ENCODE measurements at places on chromosomes 2 and 18.
A peak's percentile ranks its signal among the peaks of the same experiment; 100 is the strongest.

DNA sequence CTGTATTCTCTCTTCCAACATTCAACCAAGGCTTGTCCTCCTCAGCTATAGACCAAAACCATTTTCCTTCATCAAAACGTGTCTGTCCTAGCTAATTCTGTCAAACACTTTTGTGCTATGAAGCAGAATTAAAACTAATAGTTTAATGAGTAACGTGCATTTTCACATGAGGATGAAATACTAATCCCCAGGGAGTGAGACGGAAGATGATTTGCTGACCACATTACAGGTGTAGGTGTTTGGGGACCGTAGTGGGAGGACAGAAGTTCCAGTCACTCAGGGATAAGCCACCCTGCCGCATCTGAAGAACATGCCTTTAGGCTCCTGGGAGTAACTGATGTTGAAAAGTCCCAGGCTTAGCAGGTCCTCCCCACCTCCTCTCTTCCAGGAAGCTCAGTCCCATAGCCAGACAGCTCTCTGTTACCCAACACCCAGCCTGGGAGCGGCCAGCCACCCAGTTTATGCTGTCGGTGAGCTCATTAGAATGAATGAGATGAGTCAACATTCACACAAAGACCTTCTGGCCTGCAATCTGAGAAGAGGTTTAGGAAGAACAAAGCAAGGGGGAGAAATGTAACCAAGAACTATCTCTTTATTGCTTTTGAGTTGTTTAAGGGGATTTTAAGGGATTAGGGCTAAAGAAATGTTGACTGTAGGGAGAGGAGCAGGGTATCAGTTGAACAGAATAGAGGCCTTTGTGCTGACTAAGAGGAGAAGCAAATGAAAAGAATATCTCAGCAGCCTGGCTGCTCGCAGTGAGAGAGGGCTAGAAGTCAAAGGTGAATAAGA, 122.5 kb downstream of the FOXI3 start:
- no peak for DNase-seq

GRCh38 chr2:134232868-134233727, 20.8 kb upstream of the MGAT5 start:
- DNase-seq: no peak

GRCh38 chr2:70513738-70514137, 39.9 kb downstream of the TGFA start:
- DNase-seq: no peak

DNA sequence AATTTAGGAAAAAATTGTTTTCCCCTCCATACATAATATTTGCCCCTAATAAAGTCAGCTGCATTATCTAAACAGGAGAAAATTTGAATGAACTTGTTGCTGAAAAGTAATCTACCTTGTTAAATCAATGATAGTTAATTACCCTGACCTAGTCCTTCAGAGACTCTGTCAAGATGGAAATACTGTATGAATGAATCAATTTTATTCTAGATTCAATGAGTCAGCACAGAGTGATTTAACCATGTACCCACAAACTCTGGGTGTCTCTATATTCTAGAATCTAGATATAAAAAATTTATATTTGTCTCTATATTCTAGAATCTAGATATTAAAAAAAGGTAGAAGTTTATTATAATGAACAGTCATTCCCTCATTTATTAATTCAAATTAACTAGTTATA, 36.2 kb downstream of the NDUFAF7 start:
- no peak for DNase-seq

DNA sequence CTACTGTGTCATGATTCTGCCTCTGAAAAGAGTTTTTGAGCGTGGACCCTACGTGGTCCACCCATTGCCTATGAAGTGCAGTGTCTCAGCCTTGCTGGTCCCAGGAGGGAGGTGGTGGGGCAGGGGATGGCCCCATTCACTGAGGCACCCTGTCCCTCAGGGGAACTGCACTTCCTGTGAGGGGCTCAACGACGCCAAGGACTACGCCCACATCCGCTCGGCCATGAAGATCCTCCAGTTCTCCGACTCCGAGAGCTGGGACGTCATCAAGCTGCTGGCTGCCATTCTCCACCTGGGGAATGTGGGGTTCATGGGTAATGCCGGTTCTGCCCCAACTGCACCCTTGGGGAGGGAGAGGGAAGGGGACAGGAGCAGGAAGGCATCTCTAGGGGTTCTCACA, 42.5 kb downstream of the MYO7B start:
- peak; percentile 51 for DNase-seq

GRCh38 chr2:86433137-86433536, 8.0 kb upstream of the KDM3A start:
- no peak for DNase-seq

- DNase-seq: no peak
These were observed 58.2 kb upstream of the ACSL3 start for GRCh38 chr2:222802514-222803196.

- DNase-seq: no peak
These were observed 103.4 kb downstream of the LDLRAD4 start for GRCh38 chr18:13321923-13322322.

DNA sequence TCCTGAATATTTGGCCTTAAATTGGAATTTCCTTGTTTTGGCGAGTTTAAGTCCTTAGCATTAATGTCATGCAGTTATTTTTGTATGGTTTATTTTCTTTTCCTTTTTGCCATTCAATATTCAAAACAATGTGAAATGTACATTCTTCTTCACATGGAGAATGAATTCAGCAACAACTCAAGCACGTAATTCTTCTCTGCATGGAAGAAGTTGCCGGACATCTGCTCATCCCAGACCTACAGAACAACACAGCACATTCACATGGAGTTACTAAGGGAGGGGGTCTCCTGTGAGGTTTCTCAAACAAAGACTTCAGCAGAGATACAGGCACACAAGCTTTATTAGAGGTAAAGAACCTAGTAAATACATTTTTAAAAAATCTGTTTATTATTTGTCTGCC, 236.8 kb downstream of the SATB2 start:
- DNase-seq: no peak

GRCh38 chr2:41763141-41763540, 284.7 kb upstream of the PKDCC start:
- no peak for DNase-seq

- DNase-seq: no peak
These were observed 44.3 kb downstream of the HPCAL1 start for GRCh38 chr2:10346929-10347561.

GRCh38 chr2:160463245-160463644, 30.4 kb downstream of the RBMS1 start:
- no peak for DNase-seq

- no peak for DNase-seq
These were observed 539.4 kb upstream of the TNP1 start for GRCh38 chr2:217399291-217399690.

DNA sequence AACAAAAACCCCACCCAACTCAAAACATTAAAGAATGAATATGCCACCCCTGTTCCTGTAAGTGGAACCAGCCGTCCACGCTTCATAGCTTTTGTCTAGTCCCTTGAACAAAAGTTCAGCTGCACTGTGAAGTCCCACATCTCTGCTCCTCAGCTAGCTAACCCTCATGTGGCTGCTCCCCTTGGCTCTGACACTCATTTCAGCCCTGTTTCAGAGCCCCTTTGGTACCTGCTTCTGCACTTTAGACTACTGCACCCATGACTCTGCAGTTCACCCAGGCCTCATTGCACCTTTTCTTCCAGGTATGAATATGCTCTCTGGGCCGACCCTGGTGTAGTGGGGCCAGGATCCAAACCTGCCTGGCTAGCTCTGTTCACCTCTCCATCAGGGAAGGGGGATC, 155.3 kb downstream of the DIS3L2 start:
- no peak for DNase-seq

DNA sequence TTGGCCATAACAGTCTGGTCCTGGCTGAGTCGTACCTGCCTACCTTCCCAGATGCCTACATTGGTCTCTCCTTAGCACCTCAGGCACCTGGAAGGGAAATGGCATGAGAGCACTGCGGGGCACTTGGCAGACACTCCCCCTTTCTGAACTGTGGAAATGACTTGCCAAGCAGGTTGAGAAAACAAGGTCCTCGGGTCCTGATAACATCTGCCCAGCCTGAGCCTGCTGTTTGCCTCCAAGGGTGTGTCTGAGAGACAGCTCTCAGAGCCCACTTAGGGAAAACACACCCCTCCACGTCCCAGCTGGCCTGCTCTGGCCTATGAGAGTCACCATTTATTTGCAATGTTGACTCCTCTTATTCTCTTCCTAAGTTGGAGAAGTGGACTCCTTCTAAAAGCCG, 10.5 kb downstream of the FAM110C start:
- DNase-seq: no peak

- no peak for DNase-seq
These were observed 30.6 kb upstream of the CEP68 start for GRCh38 chr2:65025453-65026123.

Data from activated effector memory CD4-positive, alpha-beta T cell treated with anti-CD3 and anti-CD28 coated beads, Interleukin-2, amount 50 U/mL, for 16 hours (primary cell).